AG08395 (cell line): ENCODE measurements at places on chromosomes 2 and 18.

GRCh38 chr18:14577971-14578370, 34.6 kb upstream of the POTEC start:
- no peak for DNase-seq

GRCh38 chr18:33507019-33507418, 66.5 kb upstream of the CCDC178 start:
- no peak for DNase-seq

DNA sequence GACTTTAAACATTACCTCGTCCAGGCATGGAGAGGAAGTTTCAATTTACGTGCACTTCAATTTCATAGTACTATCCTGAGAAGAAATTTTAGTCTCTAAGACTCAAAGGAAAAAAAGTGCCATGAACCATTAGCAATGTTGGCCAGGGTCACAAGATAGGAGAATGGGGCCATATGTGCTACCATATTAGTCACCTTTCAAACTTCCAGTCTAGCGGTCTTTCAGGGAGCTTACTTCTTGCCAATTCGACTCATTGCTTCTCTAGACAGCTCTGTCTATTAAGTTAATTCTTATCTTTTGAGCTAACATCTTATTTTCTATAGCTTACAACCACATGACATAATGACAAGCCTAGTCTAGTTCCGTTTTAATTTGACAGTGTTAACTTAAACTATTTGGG, 129.1 kb downstream of the ANKRD44 start:
- DNase-seq, result no peak

GRCh38 chr2:149075853-149076252, 37.4 kb downstream of the LYPD6B start:
- no peak for DNase-seq

DNA sequence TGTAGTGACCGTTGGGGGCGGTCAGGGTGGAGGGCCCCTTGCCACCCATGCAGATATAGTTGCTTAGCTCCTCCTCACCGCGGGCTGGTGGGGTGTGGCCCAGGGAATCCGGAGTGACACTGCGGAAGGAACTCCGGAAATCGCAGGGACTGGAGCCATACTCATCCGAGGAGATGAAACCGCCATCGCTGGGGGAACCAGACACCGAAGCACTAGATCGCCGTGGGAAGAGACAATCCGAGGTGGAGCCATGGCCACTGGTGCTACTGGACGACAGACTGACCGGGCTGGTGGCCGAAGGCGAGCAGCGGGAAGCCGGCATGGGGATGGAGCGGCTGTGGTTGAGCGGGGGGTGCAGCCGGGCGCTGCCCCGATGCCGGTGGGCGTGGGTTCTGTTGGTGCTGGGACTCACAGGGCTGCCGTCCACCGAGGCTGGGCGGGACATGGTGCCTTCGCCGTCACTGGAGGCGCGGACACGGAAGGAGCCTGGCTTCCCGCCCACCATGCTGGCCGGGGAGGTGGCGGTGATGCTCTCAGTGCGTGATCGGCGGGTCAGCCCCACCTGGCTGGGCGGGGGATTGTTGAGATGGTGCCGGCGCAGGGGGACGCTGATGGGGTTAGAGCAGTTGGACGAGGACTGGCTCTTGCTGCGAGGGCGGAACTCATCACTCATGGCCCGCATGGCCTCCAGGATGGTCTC, 2.2 kb downstream of the IRS1 start:
- DNase-seq, result peak; percentile 64
